ENCODE measurements at places on chromosomes 1 and 21.

DNA sequence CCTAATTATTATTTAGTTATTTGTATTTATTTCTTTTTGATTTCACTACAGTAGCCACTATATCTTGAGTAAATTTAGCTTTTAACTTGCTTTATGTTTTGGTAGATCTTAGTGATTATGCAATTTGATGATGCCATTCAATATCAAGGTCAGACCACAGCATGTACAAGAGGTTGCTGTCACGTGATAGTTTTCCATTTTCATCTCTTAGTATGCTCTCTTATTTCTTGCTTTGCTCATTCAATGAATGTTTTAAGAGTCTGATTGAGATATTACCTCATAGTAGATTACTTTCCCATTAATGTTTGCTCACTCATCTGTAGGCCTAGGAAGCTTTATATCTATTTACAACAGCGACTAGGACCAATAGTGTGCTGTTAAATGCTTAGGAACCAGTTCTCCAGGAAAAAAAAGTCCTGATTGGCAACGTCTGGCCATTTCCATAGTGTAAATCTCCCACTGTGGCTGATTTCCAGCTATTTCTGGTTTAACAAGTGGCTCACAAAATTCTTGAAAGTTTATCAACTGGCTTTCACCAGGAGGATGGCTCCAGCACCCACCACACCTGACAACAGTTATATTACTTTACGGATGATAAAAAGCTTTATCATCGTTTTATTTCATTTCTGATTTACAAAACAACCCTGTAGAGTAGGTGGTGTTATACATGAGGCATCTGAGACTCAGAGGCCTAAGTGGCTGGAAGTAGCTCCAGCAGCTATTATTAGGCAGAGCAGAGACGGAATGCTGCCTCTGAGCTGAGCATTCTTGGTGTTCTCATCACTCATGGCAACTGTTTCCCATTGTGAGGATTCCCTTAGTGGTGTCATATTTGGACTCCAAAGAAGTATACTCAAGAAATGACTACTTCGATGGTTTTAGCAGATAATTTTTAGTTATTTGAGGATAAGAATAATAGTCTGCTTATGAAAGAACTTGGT, 235.2 kb downstream of the DISC1 start:
- no peak for DNase-seq

GRCh38 chr1:171221665-171222591, 26.4 kb upstream of the FMO1 start:
- no peak for DNase-seq

- DNase-seq = no peak
Measured at GRCh38 chr1:227325156-227325555, 6.9 kb upstream of the CDC42BPA start.

DNA sequence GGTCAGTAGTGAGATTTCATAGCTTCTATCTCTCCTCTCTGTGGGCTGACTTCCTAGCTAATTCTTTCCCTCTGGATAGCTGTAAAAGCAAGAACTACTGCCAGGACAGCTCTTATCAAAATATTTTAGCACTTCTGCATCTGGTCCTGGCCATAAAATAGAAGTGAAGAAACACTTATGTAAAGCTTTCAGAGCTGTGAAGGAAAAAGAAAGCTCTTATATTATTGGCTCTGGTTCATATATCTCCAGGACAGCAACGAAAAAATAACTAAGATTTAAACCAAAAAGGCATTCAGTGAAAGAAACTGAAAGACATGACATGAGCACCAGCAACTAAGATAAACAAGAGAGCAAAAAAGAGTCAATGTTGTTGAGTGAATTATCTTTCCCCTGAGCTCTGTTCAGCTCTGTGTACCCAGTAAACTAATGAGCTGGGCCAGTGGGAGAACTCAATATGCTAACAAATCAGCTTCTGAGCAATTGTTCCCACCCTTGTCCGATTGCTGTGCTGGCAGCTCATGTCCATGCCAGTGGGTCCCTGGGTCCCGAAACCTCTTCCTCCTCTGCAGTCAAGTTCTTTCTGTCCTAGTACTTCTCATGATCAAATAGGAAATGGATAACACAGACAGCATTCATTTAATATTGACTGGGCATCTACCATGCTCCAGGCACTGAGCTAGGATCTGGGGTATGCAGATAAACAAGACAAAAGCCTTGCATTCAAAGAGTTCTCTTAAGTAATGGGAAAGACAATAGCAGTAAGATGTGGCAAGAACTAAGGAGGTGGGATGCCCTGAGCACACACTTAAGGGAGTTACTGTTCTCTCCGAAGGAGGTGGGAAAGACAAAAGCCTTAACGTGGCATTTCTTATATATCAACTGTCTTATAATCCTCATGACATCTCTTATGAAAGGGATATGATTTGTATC, 45.3 kb upstream of the MAN1A2 start:
- DNase-seq = no peak

GRCh38 chr1:56097713-56098112, 481.6 kb downstream of the PLPP3 start:
- no peak for DNase-seq

GRCh38 chr1:231629132-231629531, 2.5 kb downstream of the DISC1 start:
- DNase-seq = no peak

GRCh38 chr1:228937851-228938536, 202.7 kb downstream of the RHOU start:
- DNase-seq = no peak

- no peak for DNase-seq
Measured at GRCh38 chr1:43276673-43277072, 6.9 kb downstream of the TMEM125 start.

- DNase-seq = no peak
Measured at GRCh38 chr1:160108888-160109662, 6.5 kb upstream of the ATP1A2 start.
